Dermis microvascular lymphatic vessel endothelial cell (primary cell): ENCODE measurements at places on chromosomes 6 and 20.

DNA sequence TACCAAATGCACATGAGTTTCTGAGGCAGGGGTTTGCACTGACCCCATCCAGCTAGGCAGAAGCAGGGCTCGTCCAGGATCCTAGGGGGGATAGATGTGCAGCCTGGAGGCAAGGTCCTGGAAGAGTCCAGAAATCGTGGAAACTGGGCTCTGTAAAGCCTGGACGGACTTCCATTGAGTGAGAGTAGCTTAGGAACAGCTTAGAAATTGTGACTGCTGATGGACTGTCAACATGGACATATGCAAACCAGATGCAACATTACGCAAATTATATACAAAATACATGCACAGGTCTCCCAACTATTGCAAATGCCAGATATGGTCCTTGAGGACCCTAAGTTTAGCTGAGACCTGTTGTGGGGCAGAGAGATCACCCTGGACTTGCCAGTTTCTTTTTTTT, 4.8 kb upstream of the EMILIN3 start:
- DNase-seq: no peak

- DNase-seq: no peak
These were observed 42.7 kb upstream of the MYL9 start for GRCh38 chr20:36498386-36499179.

DNA sequence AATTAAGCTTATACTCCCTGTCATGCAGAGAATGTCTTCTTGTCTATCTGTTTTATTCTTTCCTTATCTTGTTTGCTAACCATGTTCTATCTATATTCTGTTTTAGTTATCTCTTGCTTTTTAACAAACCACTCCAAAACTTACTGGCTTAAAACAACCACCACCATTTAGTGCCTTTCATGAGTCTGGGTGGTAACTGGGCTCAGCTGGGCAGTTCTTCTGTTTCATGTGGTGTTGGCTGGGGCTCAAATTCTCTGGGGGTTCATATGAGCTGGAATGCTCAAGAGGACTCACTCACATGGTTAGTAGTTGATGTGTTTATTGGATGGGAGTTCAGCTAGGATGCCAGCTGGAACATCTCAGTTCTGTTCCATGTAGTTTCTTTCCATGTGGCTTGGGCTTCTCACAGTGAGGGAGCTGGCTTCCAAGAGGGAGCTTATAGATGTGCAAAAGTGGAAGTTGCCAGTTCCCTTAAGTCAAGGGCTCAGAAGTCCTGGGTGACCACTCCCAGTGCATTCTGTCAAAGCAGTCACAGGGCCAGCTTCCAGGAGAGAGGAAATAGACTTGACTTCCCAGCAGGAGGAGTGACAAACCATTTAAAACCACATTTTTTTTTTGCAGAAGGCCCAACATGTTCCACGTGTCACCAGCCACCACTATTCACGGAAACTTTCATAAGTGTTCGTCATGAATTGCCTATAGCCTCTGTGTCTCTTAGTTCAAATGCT, 70.4 kb downstream of the PLCB4 start:
- DNase-seq: no peak

GRCh38 chr6:120357447-120357846, 976.8 kb downstream of the TBC1D32 start:
- no peak for DNase-seq

DNA sequence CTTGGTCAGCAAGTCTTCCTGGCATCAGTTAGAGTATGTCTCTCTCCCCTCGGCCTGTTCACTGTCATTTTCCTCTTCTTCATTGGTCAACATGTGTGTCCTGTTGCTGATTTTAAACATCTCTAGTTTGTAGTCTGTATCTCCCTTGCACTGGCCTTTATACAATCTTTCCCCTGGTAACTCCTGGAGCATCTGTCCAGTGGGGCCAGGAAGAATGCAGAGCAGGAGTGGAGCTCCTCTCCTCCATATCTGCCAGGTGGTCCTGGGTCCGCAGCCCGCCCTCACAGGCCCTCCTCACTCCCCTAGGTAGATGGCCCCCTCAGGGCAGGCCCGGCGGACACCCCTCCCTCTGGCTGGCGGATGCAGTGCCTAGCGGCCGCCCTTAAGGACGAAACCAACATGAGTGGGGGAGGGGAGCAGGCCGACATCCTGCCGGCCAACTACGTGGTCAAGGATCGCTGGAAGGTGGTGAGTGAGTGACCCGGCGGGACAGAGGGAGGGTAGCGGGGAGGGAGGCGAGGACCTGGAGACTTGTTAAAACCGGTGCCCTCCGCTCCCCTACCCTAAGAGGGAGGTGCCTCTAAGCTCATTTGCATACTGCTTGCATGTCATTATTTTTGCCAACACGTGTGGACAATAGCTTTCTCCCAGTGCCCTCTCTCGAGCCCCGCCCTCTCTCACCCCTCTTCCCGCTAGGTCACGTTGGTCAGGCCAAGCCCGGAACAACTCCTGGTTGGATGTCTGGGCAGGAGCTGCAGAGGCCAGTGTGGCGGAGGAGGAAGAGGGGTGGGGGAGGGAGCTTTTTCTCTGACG, 3.2 kb downstream of the TTBK1 start:
- DNase-seq: no peak

GRCh38 chr6:85472744-85473143, 22.9 kb downstream of the NT5E start:
- no peak for DNase-seq

DNA sequence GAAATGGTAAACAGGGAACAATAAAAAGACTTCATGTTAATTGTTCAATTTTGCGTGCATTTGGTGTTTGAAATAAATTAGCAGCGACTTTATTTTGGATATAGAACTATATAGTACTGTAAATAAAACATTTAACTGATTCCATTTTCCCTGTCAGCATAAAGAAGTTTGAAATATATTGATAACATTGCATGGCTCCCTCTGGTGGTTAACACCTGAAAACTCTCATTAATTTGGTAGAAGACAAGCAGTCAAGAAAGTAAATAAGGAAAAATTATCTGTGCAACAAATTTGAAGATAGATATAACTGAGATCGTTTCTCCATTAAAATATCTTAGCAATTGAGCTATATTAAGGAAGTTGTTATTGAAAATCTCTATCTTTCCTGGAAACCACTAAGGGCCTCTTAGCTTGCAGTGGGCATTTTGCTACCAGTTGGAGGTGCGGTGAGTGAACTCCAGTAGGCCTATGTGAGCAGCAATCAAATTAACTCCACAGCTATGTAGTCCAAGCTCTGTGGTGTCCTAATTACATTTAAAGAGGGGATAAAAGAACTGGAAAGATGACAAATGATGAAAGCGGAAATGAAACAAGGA, 435.7 kb upstream of the FKBP1C start:
- DNase-seq: no peak

GRCh38 chr20:48785256-48785655, 42.5 kb downstream of the PREX1 start:
- no peak for DNase-seq

- no peak for DNase-seq
These were observed 85.3 kb downstream of the MAP7 start for GRCh38 chr6:136464874-136465273.
